ENCODE measurements at places on chromosomes 3 and 15.
A peak's percentile ranks its signal among the peaks of the same experiment; 100 is the strongest.

DNA sequence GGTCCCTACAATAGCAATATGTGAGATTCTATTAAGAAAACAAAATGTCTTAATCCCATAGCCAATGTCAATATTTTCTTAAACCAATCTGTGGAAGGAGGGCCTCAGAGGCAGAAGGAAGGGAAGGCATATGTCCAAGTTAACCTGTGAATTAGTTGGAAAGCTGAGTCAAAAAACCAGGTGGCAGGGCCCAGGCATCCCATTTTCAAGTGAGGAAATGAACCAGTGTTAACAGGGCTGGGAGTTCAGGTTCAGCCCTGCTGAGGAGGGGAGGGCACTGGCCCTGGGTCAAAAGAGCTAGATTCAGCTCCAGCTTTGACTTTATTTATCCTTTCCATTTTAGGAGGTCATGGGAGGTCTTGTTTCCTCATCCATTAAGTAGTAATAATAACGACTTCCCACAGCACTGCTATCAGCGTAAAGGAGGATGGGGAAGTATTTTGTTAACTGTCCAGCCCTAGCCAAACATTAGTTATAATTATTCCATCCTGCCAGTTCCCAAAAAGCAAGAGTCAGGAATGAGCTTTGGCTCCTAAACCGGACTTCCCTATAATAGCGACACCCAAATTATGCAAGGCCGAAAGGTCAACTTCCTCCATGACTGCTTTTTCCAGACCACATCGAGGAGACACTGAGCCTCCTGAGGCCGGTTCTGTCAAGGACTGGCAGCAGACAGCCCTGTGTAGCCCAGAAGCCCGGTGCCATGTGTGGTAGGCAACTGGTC is 3.2 kb downstream of the MASP1 start:
- DNase-seq: no peak

DNA sequence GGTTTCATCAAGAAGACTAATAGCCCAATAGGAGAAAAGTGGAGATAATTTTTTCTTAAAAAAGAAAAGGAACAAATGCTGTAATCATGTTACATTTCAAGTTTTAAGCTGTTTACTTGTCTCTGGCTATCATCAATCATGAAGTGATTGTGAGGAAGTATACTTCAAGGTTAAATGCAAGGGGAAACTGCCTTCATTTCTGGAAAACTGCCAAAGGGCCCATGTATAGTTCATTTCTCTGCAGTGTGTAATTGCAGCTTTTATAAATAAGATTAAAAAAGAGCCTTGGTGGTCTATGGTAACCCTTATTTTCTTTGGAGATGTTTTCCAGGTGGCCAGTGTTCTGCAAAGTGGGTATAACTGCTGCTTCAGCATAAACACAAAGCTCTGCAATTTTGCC is 101.9 kb downstream of the GRM7 start:
- DNase-seq: no peak

GRCh38 chr15:65245096-65245856 is 34.0 kb upstream of the CILP start:
- peak; percentile 25 for DNase-seq

DNA sequence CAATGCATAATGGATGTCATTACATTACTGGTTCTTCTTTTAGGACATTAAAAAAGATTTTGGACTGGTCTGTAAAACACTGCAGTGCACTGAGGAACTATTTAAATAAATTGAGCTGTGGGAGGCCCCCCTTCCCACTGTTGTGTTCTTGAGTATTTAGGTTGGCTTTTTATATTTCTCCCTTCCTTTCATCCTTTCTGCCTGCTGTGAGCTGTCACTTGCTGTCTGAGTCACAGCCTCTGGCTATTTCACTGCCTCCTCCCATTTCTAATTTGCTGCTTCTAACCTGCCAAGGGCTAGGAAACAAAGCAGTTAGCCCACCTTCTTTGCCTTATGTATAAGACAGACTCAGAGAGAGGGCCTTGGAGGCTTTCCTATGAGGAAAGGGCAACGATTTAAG is 89.0 kb upstream of the FNDC3B start:
- no peak for DNase-seq

GRCh38 chr3:196193133-196193735 is 18.0 kb downstream of the ZDHHC19 start:
- DNase-seq: no peak

GRCh38 chr3:122394173-122394572 is 10.2 kb downstream of the FAM162A start:
- no peak for DNase-seq

DNA sequence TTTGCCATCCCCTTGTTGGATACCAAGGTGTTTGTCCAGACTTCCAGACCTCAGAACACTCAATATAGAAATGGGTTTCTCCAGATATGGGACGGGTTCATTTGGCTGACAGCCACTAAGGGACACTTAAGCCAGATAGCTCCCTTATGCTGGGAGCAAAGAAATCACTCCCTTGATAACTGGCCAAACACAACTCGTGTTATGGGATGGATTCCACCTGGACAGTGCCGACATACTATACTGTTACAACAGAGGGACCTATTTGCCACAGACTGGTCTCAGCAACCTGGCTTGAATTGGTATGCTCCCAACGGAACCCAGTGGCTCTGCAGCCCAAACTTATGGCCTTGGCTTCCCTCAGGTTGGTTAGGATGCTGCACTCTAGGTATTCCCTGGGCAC is 114.0 kb upstream of the PLCL2 start:
- no peak for DNase-seq

Data from KBM-7 (cell line).